ENCODE measurements at places on chromosomes 3 and 15. TPM values are rescaled to one million over a fixed set of nuclear protein-coding genes. Genes with fewer than 3 reads are reported as not detected.

DNA sequence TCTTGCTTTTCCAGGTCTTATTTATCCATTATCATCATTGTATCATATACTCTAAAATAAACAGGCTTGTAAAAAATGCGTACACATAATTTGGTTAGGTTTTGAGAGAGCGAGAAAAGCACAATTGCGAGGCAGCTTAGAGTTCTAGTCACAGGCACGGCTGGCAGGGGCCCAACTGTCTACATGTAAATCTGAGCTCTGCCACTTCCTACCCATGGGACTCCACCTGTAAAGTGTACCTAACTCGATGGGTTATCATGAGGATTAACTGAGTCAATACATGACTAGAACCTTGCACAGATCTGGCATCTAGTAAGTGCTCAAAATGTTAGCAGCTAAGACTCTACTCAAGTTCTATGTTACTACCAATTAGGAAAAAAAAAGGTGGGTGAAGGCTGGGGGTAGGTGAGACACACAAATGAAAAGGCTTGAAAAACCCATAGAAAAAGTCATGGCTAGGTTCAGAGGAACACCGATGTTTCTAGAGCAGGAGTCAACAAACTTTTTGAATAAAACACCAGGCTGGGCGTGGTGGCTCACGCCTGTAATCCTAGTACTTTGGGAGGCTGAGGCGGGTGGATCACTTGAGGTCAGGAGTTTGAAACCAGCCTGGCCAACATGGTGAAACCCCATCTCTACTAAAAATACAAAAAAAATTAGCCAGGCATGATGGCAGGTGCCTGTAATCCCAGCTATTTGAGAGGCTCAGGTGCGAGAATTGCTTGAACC lies 36.2 kb downstream of the GLB1 start:
- DNase-seq, result no peak

DNA sequence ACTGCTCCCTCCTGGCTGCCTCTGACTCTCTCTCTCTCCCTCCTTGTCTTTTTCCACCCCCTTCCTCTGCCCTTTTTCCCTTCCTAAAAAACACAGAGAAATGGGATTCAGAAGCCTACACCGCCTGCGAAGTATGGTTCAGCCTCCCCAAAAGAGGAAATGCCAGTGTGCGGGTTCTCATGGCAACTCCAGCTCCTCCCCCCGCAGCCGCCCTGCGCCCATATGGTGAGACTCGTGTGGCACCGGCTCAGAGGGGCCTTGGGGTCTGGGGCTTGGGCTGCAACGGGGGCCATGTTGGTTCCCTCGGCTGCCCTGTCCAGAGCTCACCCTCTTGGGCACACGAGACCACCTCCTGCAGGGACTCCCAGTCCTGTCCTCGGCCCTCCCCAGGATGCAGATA lies 23.6 kb upstream of the LINGO1 start:
- no peak for DNase-seq

DNA sequence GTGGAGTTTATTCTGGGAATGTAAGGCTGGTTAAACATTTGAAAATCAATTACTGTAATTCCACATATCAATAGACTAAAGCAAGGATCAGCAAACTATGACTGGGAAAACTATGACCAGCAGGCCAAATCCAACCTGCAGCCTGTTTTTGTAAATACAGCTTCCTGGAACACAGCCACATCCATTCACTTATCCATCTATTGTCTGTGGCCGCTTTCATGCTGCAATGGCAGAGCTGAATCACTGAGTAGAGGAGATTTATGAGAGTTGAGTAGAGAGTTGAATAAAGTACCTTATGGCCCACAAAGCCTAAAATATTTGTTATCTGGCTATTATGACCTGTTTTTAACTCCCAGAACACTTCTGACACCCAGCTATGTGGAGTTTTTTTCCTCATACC lies 12.2 kb downstream of the MYLK start:
- no peak for DNase-seq

DNA sequence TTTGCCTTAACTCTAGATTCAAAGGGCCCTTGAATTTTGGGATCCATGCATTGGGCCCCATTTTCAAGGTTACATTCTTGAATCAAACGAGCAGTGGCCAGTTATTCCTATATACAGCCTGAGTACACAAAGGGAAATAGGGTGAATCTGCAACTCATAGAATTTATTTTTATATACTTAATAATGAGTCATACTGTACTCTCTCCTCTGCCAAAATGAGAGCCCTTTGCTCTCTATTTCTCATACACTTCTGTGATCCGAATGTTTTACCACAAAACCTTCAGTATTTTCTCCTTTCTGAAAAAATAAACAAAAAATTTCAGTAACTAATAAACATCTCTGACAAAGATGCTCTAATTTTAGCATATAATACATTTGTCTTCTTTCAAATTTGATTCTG lies 116.7 kb downstream of the SERPINI1 start:
- DNase-seq, result no peak

Gene ALDH1A2
- total RNA-seq, result 29.0 TPM

Gene NPAP1
- total RNA-seq, result 0.05 TPM
